ENCODE measurements at places on chromosomes 1 and 21.

DNA sequence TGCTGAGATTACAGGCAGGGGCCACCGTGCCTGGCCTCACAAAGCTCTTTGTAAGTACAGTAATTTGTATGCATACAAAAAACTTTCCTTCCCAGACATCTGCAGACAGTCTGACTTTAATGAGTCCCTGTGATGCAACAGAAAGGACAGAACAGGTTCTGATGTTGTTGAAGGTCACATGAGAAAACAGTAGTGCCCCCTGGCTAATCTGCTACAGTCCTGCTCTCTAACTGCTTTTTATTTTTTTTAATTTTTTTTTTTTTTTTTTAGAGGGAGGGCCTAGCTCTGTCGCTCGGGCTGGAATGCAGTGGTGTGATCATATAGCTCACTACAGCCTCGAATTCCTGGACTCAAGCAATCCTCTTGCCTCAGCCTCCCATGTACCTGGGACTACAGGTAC lies 36.7 kb downstream of the ACBD3 start:
- DNase-seq, result peak; percentile 45

DNA sequence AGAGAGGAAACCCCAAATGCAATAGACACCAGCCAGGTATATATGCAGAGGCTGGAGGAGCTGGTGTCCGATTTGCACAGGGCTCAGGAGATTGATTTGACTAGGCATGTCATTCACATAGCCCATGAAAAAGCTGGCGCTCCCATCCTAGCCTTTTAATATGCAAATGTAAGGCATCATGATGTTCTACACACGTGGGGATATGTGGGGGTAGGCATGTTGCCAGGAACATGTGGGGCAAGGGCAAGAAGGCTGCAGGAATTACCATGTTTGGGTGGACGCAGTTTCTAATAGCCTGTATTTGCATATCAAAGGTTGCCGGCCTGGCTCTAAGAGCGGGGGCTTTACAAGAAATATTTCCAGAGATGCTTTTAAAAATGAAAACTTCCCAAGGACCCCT lies 11.7 kb upstream of the SH3GLB1 start:
- DNase-seq, result no peak

DNA sequence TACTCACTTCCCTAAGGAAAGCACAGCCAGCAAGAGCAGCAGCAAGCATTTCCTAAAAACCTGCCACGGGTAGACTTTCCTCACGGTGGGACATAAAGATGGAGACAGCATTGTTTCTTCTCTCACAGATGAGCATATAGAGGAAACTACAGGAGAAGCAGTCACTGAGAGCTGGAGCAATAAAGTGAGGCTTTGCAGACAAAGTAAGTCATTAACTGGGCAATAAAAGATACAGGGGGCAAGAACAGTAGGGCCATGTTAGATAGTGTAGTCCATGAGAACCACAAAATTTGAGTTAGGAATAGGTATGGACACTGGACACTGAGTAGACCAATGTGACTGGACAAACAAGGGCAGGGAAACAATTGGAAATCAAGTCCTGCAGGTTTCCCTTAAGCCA lies 240.1 kb upstream of the NFIA start:
- DNase-seq, result no peak

DNA sequence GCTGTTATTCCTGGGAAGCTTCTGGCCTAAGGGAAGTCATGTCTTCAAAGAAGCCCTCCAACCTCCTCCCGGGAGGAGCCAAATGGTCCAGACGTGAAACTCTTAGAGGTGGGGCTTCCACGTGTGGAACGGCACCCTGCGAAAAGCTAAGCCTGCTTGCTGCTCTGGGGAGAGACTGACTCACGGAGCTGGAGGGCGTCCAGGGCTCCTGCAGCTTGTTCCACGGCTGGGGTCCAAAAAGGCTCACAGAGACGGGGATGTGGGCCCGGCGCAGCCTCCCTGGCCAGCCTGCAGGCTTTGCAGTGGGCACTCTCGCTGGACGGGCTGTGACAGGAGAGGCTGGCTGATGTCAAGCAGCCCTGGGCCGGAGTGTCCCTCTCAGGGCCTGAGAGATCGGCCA lies 105.1 kb downstream of the COLGALT2 start:
- no peak for DNase-seq

- no peak for DNase-seq
These were observed 49.8 kb upstream of the FBXO28 start for GRCh38 chr1:224064150-224064549.

DNA sequence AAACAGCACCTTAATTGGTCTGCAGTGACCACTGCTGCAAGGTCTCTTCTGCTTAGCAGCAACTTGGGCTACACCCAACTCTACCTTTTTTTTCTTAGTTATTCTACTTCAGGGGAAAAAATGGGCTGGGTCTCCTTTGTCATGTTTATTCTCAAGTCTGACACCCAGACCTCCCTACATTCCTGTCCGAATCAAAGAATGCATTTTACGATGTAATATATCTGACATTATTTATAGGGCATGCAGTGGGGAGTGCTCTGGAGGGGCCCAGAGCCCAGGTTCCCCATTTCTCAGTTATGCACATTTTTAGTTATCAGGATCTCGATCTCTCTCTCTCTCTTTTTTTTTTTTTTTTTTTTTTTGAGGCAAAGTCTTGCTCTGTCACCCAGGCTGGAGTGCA lies 50.5 kb downstream of the OPTC start:
- peak; percentile 56 for DNase-seq

DNA sequence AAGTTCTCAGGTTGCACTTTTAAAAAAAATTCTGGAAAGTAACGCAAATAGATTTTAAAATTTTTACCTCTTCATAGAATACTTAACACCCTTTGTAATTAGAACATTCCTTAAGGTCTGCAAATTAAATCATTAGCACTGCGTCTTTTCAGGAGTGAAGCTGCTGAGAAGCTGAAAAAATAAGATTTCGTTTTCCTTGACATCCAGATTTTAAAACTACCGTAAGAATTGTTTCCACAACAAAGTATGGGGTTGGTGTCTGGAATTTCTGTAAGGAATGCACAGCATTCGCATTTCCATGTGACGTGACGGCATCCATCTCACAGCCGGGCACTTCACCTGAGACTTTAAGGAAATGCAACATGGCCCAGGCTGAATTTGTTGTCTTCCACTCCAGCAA lies 76.3 kb upstream of the COX20 start:
- no peak for DNase-seq

- no peak for DNase-seq
These were observed 16.3 kb upstream of the TMEM54 start for GRCh38 chr1:32917521-32917920.

DNA sequence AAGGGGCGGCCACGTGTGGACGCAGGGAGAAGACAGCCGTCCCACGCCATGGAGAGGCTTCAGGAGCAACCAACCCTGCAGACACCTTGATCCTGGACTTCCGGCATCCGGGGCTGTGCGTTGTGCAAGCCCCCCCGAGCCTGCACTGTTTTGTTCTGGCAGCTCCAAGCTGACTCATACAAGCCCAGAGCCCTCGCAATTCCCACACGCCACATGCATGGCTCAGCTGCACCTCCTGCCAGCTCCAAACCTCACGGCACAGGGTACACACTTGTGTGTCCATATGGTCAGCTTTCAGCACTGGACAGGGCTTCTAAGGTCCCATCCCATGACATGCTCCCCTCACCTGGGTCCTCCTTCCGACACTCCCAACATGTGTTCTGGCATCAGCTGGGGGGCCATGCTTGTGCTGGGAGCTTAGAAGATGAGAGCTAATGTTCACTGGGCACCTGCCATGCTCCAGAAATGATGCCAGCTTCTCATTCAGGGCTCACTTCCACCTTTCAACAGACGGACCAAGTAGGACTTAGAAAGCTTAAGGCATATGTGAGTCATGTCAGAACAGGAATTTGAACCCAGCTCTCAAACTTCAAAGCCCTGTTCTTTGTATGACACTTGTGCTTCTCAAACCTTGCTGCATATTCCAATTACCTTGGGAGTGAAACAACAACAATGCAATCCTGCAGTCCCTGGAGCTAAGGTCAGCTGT lies 137.3 kb downstream of the PGBD5 start:
- DNase-seq, result no peak

GRCh38 chr1:75908717-75909152 lies 23.5 kb downstream of the ASB17 start:
- peak; percentile 69 for DNase-seq

DNA sequence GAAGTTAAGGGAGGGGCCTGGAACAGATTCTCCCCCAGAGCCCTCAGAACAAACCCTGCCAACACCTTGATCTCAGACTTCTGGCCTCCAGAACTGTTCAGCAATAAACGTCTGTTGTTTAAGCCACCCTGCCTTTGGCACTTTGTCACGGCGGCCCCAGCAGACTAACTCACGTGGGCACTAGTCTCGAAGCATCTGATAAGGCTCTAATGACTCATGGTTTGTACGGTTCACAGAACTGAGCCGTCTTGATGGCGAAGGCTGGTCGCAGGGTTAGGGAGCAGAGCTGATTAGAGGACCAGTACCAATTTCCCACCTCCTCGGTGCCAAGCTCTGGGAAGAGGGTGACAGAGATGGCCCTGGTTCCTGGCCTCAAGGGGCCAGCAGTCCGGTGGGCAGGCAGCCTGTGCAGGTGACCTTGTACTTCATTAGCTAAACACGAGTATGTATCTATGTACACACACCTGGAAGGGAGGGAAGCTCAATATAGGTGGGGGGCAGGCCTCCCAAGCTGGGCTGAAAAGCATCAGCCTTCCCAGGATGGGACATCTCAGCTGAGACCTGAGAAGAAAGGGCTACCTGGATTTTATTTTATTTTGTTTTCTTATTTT lies 112.8 kb downstream of the MRPS6 start:
- DNase-seq, result peak; percentile 65

DNA sequence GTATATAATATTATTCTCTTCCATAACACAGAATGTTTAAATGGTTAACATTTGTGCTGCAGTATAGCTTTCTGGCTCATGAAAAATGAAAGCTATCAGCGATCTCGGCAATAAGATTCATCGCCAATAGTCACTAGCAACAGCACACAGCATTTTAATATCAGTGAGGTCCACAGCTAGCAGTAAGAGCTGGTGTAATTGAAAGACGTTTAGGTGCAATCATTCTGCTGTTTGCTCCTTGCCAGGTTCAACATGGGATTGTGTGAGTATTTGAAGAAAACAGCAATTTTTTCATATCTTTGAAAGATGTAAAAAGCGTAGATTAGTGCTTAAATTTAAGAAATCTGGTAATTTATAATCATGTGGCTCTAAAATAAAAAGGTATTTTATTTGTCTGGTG lies 20.1 kb downstream of the PRKACB start:
- no peak for DNase-seq

GRCh38 chr1:50265790-50266314 lies 157.1 kb downstream of the ELAVL4 start:
- DNase-seq, result no peak

GRCh38 chr1:151007853-151008243 lies 401 bp upstream of the PRUNE1 start:
- DNase-seq, result no peak

GRCh38 chr1:44616284-44616990 lies 57.8 kb downstream of the TMEM53 start:
- no peak for DNase-seq

GRCh38 chr21:46550116-46550941 lies 54.6 kb downstream of the S100B start:
- DNase-seq, result peak; percentile 21

- DNase-seq, result no peak
These were observed 29.1 kb upstream of the ZNF281 start for GRCh38 chr1:200438911-200439310.

DNA sequence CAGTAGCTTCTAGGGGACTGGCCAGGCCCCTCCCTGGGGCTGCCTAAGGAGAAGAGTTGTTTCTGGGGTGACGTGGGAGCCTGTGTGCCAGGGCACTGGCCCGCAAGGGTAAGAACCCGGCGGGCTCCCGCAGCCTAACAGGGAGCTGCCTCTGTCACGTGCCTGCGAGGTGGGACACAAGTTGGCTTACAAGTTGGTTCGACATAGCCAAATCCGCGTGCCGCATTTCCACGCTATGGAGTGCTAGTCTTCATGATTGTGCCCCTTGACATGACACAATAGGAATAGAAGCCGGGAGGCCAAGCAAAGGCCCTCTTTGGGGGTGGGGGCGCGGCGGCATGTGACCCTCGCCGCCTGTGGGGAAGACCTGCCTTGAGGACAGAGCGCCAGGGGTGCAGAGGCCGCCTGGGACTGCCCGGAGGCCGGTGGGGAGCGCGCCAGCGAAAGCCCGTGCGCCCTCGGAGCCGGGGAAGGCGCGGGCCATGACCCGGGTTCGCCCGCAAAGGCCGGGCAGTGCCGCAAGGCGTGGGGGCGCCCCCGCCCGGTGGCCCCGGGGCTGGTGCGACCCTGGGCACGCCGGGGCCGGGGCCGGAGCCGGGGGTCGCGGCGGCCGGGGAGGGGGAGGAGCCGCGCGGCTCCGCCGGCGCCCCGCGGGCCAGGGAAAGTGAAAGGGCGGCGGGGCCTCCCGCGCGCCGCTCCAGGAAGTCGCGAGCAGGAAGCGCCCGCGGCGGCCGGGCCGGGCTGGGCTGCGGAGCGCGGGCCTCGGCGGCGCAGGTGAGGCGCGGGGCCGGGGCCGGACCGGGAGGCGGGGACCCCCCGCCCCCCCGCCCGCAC lies at the start of gene SLC37A1:
SLC37A1 (plus strand) TSS at position 702 of the 834 bp plus-strand sequence. CDS start 4,603 bp downstream, outside the sequence.
- DNase-seq, result peak; percentile 54

DNA sequence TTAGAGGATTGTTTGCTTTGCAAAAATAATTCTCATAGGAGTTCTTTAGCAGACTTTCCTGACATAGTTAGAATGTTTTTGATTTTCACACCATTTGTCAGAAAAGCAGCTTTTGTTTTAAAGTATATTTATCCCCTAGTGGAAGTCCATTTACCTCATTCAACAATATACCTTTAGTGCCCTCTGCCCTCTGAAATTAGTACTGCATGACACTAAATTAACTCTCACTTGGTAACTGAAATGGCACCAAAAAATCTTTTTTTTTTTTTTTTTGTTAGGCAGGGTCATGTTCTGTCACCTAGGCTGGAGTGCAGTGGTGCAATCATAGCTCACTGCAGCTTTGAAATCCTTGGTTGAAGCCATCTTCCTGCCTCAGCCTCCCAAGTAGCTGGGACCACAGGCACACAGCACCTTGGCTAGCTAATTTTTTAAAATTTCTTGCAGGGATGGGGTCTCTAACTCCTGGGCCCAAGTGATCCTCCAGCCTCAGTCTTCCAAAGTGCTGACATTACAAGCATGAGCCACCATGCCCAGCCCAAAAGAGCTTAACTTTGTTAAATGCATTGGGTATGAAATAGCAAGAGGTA lies 13.6 kb downstream of the LRRC42 start:
- DNase-seq, result peak; percentile 78

DNA sequence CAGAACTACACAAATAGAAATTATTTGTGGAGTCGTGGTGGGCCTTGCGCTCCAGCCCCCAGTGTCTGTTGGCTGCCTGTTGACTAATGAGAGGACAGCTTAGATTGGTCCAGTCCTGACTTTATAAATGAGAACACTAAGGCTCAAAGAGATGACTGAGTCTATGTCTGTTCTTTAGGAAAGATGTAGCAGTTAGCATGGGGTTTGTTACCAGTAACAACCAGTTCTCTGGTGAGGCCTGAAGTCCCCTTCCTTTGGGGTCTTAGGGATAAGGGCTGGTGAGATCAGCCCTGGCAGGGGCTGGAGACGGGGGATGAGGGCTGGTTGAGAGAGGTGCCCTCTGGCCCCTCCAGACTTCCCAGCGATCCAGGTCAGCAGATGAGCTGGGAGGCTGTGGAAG lies 9.1 kb downstream of the TOR3A start:
- DNase-seq, result no peak

Measured in hematopoietic multipotent progenitor cell treated with erythropoietin and hydrocortisone succinate and interleukin-3 and kit ligand, for 4 days (in vitro differentiated cells).